Mammary epithelial cell (primary cell): ENCODE measurements at places on chromosomes 2 and 18. TPM values are rescaled to one million over a fixed set of nuclear protein-coding genes. Genes with fewer than 3 reads are reported as not detected.

The RAMP1 gene
- polyA plus RNA-seq = 2.6 TPM

The ASIC4 gene
- polyA plus RNA-seq = 0.05 TPM

The KCNE4 gene
- polyA plus RNA-seq = 0.25 TPM

The KLHL29 gene
- 3.6 TPM for polyA plus RNA-seq

The CXCR1 gene
- 1.4 TPM for polyA plus RNA-seq

The FASTKD2 gene
- polyA plus RNA-seq = 40.5 TPM

The ARHGAP28 gene
- polyA plus RNA-seq = 0.26 TPM

The ABCG8 gene
- not detected for polyA plus RNA-seq

The FLACC1 gene
- polyA plus RNA-seq = 0.12 TPM

The LRRC30 gene
- polyA plus RNA-seq = not detected

The CCBE1 gene
- polyA plus RNA-seq = 14.9 TPM
